Activated naive CD8-positive, alpha-beta T cell treated with anti-CD3 and anti-CD28 coated beads, Interleukin-2, amount 10 ng/mL, durations not matched to agents 7 days and 5 days (primary cell): ENCODE measurements at places on chromosomes 2 and 18. TPM values are rescaled to one million over a fixed set of nuclear protein-coding genes. Genes with fewer than 3 reads are reported as not detected.

GRCh38 chr2:232524771-232525170 lies 1.2 kb upstream of the CHRND start:
- H3K36me3 ChIP-seq = no peaks in the 10 kb centered on the region
- H3K4me3 ChIP-seq = no peak overlapping the region
- DNase-seq = no peak
- H3K27ac ChIP-seq = no peak overlapping the region

Gene ALK
- not detected for total RNA-seq

- H3K36me3 ChIP-seq = peaks cover 3% of the 10 kb centered on the region
- peak overlapping the region; percentile 54 for H3K27ac ChIP-seq
- H3K27me3 ChIP-seq = peaks cover 2% of the 10 kb centered on the region
- peaks cover 43% of the 10 kb centered on the region for H3K4me1 ChIP-seq
These were observed 70.7 kb downstream of the HDAC4 start for GRCh38 chr2:239329972-239330572.

DNA sequence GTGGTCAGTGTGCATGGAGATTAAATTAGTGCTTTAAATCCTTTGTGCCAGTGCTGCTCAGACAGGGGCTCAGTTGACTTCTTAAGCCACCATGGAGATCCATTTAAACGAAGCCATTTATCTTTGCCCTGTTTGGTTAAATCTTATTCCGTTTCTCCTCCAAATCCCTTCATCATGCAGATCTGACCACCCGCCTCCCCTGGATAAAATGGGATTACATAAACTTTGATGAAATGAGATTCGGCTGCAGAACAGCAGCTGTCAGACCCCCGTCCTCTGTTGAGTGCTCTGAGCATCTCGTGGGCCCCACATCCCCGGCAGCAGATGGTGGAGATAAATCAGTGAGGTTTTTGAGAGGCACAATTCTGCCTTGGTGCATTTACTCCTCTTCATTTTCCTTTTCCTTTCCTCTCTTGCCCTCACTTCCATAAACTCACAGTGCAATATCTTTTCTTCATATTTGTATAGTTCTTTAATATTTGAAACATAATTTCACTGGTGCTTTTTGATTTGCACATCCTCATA lies 84.4 kb upstream of the TWIST2 start:
- H3K4me3 ChIP-seq = no peak overlapping the region
- DNase-seq = no peak

DNA sequence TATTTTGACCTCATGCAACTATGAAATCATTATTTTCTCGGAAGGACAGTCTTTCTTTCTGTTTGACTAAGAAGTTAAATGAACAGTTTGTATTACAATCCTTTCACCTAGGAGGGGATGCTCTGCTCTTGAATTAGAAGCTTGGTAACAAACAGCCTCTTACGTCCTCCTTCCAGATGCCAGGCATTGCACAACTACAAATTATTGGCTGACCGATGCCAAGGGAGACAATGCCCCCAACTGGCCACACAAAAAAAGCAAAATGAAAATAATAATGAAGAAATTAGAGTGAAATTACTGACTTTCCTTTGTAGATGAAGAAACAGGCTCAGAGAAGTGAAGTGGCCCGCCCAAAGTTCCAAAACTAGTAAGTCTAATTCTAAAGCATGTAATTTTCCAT lies 177.9 kb downstream of the CYRIA start:
- no peaks in the 10 kb centered on the region for H3K4me1 ChIP-seq
- no peak for DNase-seq
- H3K36me3 ChIP-seq = no peaks in the 10 kb centered on the region
- peaks cover 6% of the 10 kb centered on the region for H3K27me3 ChIP-seq

Gene CEBPZOS
- total RNA-seq = 41.8 TPM

DNA sequence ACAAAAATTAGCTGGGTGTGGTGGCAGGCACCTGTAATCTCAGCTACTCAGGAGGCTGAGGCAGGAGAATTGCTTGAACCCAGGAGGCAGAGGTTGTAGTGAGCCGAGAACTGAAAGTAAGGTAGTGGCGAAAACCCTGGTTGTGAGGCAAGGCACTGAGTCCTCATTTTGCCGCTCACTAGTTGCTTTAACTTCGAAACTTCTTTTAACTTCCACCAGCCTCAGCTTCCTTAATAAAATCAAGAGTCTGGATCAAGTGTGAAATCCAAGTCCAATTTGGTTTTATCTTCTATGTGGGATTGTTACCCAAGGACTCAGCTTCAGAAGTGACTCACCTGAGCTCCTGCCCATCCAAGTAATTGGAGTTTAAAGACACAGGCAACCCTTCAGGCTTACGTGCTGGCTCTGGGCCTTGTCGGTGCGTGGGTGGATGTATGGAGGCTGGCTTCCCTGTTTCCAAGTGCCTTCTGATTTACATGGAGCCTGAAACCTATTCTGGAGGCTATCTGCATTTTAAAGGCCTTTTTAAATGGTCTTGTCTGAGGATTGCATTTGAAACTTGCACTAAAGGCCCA lies 374.2 kb upstream of the ID2 start:
- H3K4me1 ChIP-seq = peaks cover 79% of the 10 kb centered on the region
- DNase-seq = no peak
- no peak overlapping the region for H3K27ac ChIP-seq
- H3K36me3 ChIP-seq = peaks cover 10% of the 10 kb centered on the region

- H3K4me3 ChIP-seq = no peak overlapping the region
- H3K36me3 ChIP-seq = no peaks in the 10 kb centered on the region
- no peak overlapping the region for H3K27ac ChIP-seq
- peak; percentile 25 for DNase-seq
These were observed 35.2 kb upstream of the SNED1 start for GRCh38 chr2:240963065-240963867.

GRCh38 chr2:234805836-234806235 lies 146.0 kb upstream of the SH3BP4 start:
- H3K4me1 ChIP-seq = no peaks in the 10 kb centered on the region
- peaks cover 25% of the 10 kb centered on the region for H3K27me3 ChIP-seq
- no peak overlapping the region for H3K27ac ChIP-seq
- DNase-seq = no peak

Gene CKAP2L
- 38.9 TPM for total RNA-seq
